M059J (cell line): ENCODE measurements at places on chromosomes 6 and 20.

- no peak for DNase-seq
Observed at GRCh38 chr6:70843328-70843918, 113.4 kb downstream of the B3GAT2 start.

GRCh38 chr20:46375771-46376170 lies 30.6 kb downstream of the ELMO2 start:
- DNase-seq, result peak; percentile 68

DNA sequence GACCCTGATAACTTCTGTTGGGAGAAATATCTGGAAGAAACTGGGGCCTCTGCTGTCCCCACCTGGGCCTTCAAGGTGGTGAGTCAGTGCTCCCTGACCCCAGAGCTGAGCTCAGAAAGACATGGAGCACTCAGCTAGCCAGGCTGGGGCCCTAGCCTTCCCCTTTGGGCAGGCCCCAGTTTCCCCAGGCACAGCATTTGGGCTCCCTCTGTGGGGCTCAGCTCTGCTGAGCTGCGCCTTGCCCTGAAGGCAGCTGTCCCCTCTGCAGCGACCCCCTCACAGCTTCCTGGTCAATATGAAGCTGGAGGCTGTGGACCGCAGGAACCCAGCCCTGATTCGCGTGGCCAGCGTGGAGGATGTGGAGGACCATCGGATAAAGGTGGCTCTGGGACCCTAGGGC lies 24.8 kb upstream of the SGK2 start:
- no peak for DNase-seq

- no peak for DNase-seq
Observed at GRCh38 chr20:59004493-59004762, 2.6 kb downstream of the CTSZ start.

GRCh38 chr6:48765352-48765961 lies 654.5 kb upstream of the PTCHD4 start:
- peak; percentile 77 for DNase-seq

GRCh38 chr6:37244430-37245310 lies 12.9 kb upstream of the TBC1D22B start:
- peak; percentile 100 for DNase-seq

- DNase-seq, result peak; percentile 21
Observed at GRCh38 chr20:25382704-25383370, 7.8 kb downstream of the ABHD12 start.

GRCh38 chr6:119348096-119348747 lies 1.3 kb downstream of the MAN1A1 start:
- peak; percentile 2 for DNase-seq

- DNase-seq, result no peak
Observed at GRCh38 chr20:20955892-20956291, 150.3 kb downstream of the LINC00237 start.

- no peak for DNase-seq
Observed at GRCh38 chr6:12110523-12111362, 98.6 kb downstream of the HIVEP1 start.

DNA sequence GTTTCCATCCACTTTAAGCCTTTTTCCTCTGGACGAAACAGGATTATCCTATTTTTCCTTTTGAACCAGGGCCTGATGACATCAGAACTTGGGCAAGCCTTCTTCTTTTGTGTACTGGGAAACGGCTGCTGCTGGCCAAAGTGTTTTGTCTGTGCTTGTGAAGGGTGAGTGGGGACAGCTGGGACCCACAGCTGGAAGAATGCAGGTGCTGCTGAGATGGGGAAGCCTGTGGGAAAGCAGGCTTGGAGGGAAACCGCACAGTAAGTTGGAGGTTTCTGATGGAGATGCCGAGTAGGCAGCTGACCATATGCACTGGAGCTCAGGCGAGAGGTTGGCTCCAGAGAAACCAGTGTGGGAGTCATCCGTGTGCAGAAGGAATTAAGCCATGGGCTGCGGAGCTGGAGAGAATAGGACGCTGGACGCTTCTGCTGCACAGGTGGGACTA lies 8.5 kb upstream of the PSMG4 start:
- no peak for DNase-seq

DNA sequence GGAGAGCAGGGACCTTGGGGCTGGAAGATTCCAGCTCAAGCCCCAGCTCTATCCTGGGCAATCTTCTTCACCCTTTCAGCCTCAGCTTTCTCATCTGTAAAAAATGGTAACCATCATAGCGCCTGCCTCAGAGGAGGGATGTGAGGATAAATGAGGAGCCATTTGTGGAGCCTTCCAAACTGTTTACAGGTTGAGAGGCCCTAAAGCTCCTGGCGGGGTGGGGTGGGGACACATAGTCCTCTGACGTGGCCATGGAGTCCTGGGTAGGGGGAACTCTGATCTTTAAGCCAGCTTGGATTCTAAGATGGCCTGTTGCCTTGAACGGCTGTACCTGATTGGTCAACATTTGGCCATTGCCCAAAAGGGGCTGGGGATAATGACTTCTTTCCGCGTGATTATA lies 111.1 kb downstream of the TOX2 start:
- no peak for DNase-seq

DNA sequence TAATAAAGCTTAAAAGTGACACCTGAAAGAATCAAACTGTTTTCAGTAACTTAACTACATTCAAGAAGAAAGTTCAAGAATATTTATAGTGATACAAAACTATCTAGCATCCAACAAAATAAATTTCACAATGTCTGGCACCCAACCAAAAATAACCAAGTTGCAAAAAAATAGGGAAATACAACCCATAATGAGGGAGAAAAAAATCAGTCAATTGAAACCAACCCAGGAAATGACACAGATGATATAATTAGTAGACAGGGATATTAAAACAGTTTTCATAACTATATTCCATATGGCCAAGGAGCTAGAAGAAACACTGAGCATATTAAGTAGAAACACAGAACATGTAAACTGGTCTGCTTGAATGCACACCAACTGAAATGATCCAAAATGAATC lies 120.2 kb upstream of the BEND3 start:
- DNase-seq, result no peak

DNA sequence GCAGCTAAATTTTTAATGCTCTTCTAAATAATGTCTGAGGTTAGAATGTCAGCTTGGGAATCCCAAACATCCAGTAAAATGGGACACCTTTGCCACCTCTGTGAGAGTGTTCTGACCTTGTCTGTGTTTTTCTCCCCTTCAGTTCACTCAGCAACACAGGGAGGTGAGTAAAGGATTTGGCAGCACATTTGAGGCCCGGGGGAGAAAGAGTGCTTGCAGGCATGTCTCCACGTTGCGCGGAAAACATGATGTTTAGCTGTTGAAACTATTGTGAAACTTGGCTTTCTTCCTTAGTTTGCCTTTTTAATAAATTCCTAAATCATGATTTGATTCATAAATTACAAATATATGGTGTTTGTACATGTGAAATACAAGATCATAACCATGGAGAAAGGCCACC lies 707.8 kb upstream of the FLRT3 start:
- DNase-seq, result no peak

GRCh38 chr6:157173776-157174175 lies 149.5 kb downstream of the TMEM242 start:
- no peak for DNase-seq

DNA sequence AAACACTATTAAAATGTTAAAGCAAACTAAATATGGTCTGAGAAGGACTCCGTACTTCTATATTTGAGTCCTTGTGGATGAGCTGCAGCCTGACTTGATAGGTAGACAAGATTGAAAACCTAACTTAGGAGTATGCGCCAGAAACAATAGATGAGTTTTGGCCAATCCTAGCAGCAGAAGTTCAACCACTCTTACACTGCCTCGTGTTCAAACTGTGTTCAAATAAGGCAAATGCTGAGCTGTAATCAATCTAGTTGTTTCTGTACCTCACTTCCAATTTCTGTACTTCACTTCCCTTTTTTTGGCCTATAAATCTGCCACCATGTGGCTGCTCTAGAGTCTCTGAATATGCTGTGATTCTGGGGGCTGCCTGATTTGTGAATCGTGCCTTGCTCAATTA lies 13.2 kb upstream of the SERINC1 start:
- no peak for DNase-seq

- no peak for DNase-seq
Observed at GRCh38 chr6:111982681-111983080, 71.2 kb upstream of the CCN6 start.

- peak; percentile 59 for DNase-seq
Observed at GRCh38 chr6:154509421-154510143, 903 bp downstream of the CNKSR3 start.

DNA sequence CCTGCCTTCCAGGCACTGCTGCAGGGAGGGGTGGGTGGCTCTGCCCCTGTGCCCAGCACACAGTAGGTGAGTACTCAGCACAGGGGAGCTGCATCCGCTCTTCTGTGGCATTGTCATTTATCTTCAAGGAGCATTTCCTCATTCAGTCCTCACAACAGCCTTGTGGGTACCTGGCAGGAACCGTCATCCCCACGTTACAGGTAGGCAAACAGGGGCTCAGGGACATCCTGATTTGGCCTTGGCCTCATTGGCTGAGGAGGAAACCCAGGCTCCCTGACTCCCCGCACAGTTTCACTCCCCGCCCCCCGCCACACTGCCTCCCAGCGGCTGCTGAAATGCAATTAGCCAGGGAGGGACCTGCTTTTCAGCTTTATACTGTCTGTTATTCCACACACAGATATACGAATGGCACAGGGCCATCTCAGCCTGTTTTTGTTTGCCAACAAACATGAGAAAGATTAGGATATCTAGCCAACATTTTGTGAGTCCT lies 24.2 kb upstream of the PNPLA1 start:
- no peak for DNase-seq

- DNase-seq, result peak; percentile 45
Observed at GRCh38 chr20:23995905-23996666, 7.5 kb upstream of the GGTLC1 start.

DNA sequence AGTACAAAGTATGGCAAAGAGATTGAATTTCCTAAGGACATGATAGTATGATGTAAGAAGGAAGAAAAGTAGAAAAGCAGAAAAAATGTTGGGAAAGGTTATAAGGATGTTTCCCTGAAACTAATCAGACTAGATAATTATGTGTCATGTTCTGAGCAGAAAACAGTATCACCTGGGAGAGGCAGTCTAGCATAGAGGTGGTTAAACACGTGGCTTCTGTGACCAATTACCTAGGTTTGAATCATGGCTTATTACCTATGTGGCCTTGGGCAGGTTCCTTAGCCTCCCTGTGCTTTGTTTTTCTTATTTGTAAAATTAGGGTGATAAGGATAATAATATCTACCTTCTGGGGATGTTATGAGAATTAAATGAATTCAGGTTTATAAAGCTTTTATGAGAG lies 38.0 kb downstream of the SCGN start:
- DNase-seq, result no peak

GRCh38 chr6:42367353-42368011 lies 84.2 kb downstream of the TRERF1 start:
- DNase-seq, result no peak

- DNase-seq, result no peak
Observed at GRCh38 chr20:6726761-6727160, 40.7 kb upstream of the BMP2 start.

GRCh38 chr6:19691465-19692167 lies 145.6 kb upstream of the ID4 start:
- DNase-seq, result peak; percentile 15

- DNase-seq, result no peak
Observed at GRCh38 chr6:78465059-78465634, 402.2 kb upstream of the IRAK1BP1 start.

DNA sequence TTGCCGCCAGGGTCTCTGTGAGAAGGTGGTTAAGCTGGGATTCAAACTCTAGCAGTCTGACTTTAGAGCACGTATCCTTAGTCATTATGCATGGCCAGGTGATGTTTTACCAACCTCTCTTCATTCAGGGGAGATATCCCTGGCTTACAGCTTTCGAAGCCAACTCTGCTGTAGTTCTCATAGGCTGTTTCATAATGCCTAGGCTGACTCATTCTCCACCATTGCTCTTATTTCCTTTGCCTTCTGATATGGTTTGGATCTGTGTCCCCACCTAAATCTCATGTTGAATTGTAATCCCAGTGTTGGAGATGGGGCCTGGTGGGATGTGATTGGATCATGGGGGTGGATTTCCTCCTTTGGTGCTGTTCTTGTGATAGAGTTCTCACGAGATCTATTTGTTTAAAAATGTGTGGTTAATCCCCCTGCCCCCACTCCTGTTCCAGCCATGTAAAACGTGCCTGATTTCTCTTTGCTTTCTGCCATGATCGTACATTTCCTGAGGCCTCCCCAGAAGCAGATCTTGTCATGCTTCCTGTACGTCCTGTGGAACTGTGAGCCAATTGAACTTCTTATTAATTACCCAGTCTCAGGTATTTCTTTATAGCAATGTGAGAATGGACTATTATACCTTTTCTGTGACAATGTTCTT lies 94.6 kb upstream of the MAN1A1 start:
- DNase-seq, result no peak

- DNase-seq, result no peak
Observed at GRCh38 chr6:42446996-42447395, 4.7 kb downstream of the TRERF1 start.

DNA sequence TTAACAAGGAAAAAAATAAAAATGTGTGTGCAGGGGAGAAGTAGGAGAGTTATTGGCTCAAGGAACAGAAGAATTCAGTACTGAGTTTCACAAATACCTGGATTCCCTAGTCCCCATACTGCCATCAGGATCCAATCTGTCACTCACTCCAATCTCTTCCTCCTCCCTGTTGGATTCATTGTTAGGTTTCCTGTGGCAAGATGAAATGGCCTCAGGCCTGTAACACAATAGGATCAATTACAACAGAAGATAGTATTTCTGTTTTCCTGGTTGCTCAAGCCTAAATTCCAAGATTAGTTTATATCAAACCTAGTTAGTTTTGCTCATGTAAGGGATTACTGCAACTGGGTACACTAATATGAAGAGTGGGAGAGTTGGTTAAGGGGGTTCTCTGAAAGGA lies 24.4 kb downstream of the HCRTR2 start:
- no peak for DNase-seq

GRCh38 chr6:90304308-90304707 lies 7.7 kb upstream of the BACH2 start:
- no peak for DNase-seq

DNA sequence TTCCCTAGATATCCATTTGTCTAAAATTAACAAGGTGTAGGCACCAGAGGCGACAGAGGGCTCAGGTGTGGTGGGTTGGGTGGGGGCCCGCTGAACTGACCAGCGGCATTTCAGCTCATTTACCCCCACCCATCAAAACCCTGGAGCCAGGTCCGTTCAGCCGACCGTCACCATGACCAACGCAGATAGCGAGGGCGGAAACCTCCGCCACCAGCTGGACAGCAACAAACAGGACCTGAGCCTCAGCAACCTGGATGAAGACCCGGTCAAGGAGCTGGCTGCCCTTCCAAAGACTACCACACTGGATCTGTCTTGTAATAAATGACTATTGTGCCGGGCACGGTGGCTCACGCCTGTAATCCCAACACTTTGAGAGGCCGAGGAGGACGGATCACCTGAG lies 120.8 kb upstream of the LGSN start:
- DNase-seq, result no peak
